Activated T-helper 9 cell treated with anti-CD3 and anti-CD28 coated beads, Interleukin-2, amount 50 U/mL, for 16 hours (primary cell): ENCODE measurements at places on chromosomes 2 and 18.

DNA sequence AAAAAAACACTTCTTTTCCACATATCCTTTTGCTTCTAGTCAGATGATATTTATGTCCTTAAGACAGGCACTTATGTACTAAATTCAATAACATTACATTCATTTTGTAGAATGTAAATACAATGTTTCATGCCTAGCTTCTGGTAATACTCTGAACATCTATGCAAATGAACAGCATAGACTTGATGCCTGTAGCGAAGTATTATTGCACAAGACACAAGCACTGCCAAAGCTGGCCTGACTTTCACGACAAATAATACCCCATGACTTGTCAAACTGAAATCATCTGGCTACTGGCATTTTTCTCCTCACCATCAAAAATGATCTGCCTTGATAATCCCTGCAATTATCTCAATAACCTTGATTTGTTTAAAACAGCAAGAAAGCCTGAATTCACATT lies 101.3 kb downstream of the L3MBTL4 start:
- DNase-seq = no peak

DNA sequence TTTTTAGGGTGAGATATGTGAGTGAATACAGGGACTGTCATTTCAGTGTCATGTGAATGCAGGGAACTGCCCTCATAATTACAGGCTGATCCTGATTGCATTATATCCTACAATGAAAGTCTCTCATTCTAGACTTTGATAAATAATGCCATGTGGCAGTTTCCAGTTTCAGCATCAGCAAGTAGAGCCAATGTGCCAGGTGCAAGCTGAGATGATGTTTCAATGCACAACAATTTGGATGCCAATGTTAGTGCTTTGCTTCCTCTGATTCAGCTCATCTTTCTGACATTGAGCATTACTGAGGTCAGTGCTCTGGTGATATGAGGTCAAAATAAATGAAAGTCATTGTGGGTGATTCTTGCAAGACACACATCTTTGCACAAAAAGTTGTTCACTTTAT lies 63.7 kb upstream of the TFPI start:
- DNase-seq = no peak

DNA sequence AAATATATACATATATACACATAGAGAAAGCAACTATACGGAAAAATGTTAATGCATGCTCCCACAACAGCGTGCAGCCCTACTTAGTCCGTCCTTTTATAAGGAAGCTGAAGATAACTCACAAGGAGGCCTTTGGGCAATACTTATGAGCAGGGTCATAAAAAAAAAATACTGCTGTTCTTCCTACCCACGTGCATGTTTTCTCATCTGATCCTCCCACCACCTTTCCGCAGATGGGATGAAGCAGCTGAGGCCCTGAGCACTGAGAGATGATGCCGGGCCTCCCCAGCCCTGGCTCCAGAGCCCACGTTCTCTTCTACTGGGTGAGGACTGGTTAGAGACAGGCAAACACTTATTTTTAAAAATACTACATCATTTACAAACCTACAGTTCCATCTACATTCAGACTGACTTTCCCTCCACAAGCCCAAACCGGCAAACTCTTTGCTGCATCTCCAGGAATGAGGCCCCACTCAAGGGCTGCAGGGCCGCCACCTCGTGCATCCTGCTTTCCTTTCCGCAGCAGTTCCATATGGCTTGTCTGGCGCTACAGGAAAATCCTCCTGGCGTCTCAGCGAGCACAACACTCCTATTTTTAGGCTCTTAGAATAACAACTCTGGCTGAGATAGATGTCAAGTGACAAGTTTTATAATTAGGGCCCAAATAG lies 41.6 kb downstream of the TBC1D8 start:
- no peak for DNase-seq

DNA sequence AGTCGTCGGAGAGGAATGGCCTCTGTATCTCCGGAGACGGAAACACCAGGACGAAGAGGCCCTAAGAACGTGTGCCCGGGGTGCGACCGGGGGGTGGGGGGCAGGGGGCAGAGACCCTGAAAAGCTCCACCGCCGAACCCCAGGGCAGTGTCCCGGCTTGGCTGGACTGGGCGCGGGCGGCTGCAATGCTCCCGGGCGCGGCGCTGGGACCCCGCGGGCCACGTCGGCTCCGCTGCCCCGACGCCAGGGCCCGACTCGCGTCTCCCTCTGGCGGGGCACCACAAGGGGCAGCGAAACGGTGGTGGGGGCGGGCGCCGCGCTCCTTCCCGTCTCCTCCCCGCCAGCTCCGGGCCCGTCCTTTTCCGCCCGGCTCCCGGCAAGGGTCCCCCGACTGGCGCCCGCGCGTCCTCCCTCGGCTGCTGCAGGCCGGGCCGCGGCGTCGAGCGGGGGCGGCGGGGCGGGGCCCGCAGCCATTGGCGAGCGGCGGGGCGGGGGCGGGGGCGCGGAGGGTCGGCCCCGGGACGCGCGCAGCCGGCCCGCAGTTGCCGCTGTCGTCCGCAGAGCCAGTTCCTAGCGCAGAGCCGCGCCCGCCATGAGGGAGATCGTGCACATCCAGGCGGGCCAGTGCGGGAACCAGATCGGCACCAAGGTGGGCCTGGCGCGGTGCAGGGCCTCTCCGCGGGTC lies at the start of gene TUBB6:
Gene TUBB6, plus strand, starts transcription at position 541 of the 685 bp plus-strand sequence. Its CDS starts 52 bp downstream, at position 593.
- no peak for DNase-seq

- DNase-seq = no peak
Observed at GRCh38 chr2:134875309-134875708, 36.9 kb downstream of the ACMSD start.

- no peak for DNase-seq
Observed at GRCh38 chr18:46040033-46040746, 31.9 kb downstream of the PSTPIP2 start.

- no peak for DNase-seq
Observed at GRCh38 chr2:197604117-197604860, 71.1 kb downstream of the RFTN2 start.

- DNase-seq = no peak
Observed at GRCh38 chr18:55401638-55402191, 186.3 kb downstream of the TCF4 start.

- no peak for DNase-seq
Observed at GRCh38 chr2:7373156-7373555, 455.9 kb downstream of the RNF144A start.

DNA sequence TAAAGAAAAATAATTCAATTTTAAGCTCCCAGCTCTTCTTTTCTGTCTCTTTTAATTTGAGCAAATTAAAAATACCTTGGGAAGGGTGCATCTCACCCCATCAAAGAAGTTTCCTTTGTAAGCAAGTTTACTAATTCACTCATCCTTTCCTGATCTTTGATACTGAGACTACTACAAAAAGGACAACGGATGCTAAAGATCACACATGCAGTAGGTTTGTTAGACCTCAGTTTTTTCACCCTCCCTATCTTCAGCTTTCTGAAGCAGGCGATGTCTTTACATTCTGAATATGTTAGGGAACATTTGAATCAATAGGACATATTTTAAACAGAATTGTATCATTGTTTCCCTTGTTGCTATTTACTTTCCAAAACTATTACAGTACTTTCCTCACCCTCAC lies 6.0 kb upstream of the HNRNPLL start:
- DNase-seq = no peak

- no peak for DNase-seq
Observed at GRCh38 chr2:232919141-232919540, 49.1 kb downstream of the SNORC start.

- no peak for DNase-seq
Observed at GRCh38 chr18:7579918-7580542, 12.9 kb downstream of the PTPRM start.

GRCh38 chr2:6072768-6073167 lies 380.6 kb downstream of the SOX11 start:
- DNase-seq = no peak

DNA sequence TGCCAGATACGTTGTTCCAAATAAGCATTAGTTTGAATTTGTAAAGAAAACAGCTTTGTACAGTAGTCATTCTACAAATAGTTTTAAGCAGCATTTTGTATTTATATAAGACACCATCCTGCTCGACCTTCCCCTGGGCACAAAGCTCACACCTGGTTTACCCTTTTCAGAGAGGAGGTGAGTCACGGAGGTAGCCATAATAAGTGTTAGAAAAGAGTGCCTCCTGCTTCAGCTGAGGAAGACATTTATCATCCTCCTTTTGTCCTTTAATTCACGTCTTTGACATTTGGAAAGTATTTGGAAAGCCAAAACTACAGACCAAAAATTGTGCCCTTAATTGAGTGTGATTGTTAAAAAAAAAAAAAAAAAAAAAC lies 6.8 kb downstream of the RAB12 start:
- DNase-seq = no peak

DNA sequence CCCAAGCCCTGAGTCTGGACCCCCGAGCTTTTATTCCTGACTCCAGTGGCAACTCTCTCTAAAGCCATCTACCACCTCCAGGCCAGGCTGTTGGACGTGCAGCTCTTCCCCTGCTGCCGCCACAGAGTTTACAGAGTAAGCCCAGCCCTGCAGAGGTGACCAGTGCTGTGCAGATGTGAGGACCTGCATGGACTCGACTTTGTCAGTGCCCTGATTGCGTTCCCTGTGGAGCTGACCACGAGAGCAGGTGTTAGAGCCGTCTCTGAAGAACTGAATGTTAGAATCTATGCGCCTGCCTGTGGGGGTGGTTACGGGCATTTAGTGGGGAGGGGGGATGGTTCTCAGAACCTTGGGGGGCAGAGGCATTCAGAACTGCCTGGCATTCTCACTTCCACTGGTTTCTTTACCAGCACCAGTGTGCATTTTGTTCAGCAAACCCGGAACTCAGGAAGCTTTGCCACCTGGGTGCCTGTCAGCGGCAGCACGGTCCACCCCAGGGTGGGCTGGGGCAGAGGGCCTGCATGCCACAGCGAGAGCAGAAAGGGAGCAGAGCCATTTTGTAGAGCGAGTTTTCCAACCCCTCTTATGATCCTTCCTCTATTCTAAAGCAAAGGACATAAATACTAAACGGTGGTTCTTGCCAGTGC lies 137.9 kb downstream of the KLHL29 start:
- no peak for DNase-seq
